ENCODE measurements at places on chromosomes 6 and 20. TPM values are rescaled to one million over a fixed set of nuclear protein-coding genes. Genes with fewer than 3 reads are reported as not detected.
A peak's percentile ranks its signal among the peaks of the same experiment; 100 is the strongest.

DNA sequence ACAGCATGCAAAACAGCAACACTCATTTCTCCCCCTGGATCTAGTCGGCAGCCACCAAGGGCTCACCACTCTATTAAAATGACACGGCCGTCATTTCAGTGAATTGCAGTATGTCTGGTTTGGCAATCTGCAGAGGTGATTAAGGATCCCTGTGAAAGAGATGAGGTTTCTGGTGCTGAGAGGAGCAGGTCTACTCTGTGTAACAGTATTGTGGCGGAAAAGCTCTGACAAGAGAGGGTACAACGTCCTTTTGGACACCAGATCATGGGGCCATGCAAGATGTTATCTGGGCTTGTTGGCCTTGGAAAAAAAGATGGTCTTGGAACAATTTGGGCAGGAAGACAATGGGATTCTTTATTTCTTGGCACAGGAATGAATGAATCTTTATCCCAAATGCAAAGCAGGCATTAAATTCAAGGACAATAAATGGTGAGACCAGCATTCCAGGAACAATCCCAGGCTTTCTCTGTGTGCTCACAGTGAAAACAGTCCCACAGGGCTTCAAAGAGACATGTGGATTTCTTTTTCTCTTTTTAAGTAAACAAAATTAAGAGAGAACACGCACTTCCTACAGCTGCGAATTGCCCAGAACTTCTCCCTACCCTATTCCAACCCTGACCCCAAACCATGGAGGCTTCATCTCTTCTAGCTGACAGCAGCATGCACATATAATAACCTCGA is 33.7 kb upstream of the ADGRF1 start:
- no peak for DNase-seq

Gene SLC17A2
- not detected for total RNA-seq

Gene SLC17A1
- total RNA-seq, result not detected

Gene FUT9
- 2.1 TPM for total RNA-seq

GRCh38 chr6:72495441-72495840 is 126.4 kb upstream of the KCNQ5 start:
- no peak for DNase-seq

Gene KCNB1
- total RNA-seq, result 20.6 TPM

DNA sequence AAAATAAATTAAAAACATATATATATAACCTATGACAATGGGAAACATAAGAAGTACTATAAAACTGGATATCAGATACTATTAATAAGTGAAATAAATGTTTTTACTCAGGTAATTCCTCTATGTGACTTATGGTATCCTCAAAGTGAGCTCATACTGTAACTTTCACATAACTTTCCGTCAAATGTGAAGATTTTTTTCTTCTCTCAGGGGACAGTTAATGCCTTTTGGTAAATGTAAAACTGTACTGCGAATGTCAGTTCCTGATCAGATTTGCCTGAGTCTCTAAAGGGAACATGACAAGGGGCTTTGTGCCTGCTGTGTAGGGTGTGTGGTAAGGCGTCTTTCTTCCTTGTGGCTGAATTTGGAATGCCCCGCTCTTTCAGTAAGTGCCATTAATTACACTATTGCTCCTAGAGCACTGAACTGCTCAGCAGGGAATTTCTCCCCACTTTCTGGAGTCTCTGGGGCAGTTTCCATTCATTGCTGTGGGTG is 271.8 kb downstream of the PRL start:
- DNase-seq, result no peak

DNA sequence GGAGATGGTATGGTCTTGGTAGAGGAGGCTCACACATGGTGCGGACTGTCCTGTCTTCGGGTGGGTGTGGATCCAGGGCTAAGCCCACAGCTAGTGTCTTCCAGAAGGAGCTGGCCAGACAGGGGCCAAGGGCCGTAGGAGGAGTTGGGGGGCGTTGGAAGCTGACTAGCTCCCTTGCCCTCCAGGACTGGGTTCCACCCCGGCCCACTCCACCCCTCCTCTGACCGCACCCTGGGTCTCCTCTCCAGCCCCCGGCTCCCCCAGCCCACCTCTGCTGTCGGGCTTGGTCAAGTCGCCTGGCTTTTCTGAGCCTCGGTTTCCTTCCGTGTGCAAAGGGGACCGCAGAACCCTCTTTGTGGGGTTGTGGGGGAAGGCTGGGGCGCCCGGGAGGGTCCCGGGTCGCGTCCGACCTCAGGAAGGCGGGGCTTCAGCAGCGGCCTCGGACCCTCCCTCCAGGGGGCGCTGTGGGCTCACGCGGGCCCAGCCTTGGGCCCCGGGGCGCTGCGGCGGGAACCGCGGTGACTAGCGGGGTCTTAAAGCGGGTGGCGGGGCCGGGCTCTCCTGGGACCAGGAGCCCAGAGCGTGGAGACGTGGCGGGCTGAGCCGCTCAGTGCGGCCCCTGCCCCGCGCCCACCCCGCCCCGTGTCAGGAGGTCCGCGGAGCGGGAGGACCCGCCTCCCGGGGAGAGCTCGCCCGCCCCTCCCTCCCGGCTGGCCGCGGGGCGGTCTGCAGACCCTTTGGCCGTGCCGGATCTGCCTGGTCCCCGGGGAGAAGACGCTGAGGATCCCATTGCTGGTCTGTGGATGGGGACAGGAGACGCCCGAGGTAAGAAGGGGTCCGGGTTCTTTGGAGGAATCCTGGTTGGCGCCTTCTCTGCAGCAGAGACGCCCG is 5.4 kb downstream of the NPBWR2 start:
- no peak for DNase-seq

Gene SLC32A1
- total RNA-seq, result not detected

DNA sequence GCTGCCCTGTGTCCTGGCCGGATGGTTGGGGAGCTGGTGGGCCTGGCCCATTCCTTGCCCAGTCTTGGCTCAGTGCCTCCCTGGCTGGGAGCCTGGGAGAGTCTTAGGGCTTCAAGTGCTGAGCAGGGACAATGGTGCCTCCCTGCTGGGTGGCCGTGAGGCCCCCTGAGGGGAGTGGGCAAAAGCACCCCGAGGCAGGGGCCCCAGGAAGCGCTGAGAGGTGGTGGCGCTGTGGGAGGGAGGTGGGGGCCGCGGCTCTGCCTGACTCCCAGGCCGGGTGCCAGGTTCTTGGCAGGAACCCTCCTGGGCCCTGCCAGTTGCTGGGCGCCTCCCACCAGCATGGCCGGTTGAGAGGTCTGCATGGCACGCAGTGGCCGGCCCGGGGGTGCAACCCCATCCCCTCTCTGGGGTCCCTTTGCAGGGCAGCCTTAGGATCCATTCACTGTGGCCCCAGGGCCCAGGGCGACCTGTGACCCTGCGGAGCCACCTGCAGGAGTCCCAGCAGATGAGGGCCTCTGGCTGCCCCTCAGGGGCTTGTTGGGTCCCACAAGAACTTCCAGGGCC is 9.2 kb upstream of the RPS21 start:
- DNase-seq, result peak; percentile 88

GRCh38 chr6:164612751-164613150 is 696.7 kb downstream of the C6orf118 start:
- DNase-seq, result no peak

GRCh38 chr20:1264727-1265126 is 1.4 kb upstream of the SNPH start:
- no peak for DNase-seq

Gene OTOR
- not detected for total RNA-seq

DNA sequence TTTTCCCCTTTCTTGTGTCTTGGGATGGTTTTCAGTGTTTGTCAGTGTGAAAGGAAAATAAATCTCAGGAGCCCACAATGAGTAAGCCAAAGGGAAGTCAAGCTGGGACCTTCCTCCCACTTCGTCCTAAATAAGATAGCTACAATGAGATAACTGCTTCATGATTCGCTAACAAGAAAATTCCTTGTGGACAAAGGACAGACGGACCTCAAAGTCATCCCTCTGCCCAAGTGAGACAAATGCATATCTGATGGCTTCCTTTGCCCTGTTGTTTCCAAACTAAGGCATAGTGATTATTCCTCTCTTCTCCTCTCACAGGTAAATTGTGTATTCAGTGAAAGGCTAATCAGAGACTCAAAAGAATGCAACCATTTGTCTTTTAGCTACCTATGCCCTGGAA is 26.1 kb upstream of the ADTRP start:
- no peak for DNase-seq

DNA sequence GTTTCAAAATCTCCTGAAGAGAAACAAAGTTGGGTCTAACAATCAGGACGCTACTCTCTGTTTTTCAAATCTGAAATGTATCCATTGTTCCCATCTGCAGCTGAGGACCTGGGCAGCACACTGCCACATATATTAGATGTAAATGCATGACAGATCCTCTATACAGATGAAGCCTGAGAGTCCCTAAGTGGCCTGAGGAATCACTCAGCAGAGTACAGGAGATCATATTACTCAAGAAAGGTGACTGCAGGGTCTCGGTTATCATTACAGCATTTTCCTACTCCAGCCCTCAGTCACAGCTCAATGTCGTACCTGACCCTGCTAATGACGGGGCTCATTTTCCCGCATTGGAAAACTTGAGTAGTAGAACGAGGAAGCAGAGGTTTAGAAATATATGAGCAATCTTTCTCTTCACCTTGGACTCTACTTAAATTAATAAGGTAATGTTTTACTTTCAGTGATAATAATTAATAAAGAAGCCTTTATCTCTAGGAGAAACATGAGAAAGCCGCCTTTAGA is 256.2 kb upstream of the IRAK1BP1 start:
- no peak for DNase-seq

GRCh38 chr6:137879885-137880745 is 13.1 kb downstream of the TNFAIP3 start:
- DNase-seq, result no peak

GRCh38 chr20:22460803-22461202 is 123.6 kb downstream of the FOXA2 start:
- no peak for DNase-seq

Gene SMPDL3A
- 10.7 TPM for total RNA-seq
